Natural killer cell treated with Interleukin-12 subunit alpha and Interleukin-12 subunit beta and Interleukin-15 and Interleukin-18, amount 100 ng/mL, for 72 hours (primary cell): ENCODE measurements at places on chromosomes 13 and 19. TPM values are rescaled to one million over a fixed set of nuclear protein-coding genes. Genes with fewer than 3 reads are reported as not detected.

DNA sequence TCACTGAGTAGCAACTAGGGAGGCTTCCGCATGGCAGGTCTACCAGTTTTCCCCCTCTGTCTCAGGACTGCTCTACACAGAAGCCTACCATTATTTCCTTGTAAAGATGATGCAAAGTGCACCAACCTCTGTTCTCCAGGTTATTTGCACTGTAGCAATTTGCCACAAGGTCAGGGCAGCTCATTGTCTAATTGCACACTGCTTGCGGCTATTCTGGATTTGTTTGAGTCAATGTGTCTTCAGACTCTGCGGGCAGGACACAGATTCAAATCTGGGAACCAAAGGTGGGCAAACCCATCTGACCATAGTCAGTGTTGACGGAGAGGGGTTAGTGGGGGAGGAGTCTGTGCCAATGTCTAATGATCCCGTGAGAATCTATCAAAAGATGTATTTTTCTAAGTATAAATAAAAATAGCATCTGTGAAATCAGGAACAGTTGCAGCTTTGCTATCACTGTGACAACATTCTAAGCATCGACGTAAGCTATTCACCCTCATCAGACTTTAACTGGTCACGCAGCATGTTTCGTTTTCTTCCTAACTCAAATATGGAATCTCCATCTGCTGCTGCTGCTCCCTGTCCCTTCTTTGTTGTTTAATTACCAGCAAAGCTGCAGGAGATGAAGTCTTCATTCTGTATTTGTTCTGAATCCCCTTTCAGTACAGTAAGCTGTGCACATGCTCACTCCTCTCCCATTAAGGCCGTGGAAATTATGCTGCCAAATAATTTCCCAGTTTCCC is 26.4 kb downstream of the CYSLTR2 start:
- DNase-seq = no peak

- DNase-seq = no peak
Observed at GRCh38 chr13:71360041-71360440, 507.0 kb downstream of the DACH1 start.

Gene PRR36
- total RNA-seq = not detected

GRCh38 chr19:57675881-57676280 is 5.9 kb upstream of the ZNF551 start:
- DNase-seq = no peak

Gene IL27RA
- 34.9 TPM for total RNA-seq

DNA sequence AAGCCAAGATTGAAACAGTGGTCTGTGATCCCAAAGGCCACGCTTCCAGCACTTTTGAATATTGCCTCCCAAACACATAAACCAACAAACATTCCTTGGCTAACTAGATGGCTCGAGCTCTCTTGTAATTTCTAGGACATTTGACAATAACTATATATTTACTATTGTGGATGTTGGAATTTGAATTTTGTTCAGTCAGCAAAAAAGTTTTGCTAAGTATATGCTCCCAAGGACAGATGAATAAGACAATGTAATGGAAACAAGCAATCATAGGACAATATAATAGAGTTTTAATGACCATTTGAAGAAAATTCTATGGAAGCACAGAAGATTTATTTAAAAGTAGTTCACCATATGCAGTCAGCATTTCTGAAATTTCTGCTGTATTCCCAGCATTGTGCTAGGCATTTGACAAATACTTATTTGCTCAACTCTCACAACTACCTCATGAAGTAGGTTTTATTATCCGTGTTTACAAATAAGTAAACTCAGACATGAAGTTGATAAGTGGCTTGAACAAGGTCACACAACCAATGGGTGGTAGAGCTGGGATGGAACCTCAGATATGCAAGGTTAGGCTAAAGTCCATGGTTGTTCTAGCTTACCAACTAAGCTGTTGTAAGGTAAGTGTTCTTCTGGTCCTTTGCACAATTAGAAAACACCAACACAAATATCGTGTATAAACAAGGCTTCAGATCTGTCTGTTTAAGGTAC is 205.1 kb downstream of the NUFIP1 start:
- no peak for DNase-seq

- no peak for DNase-seq
Observed at GRCh38 chr19:18298601-18299000, 17.2 kb upstream of the JUND start.

GRCh38 chr13:28654276-28654675 is 4.7 kb upstream of the POMP start:
- DNase-seq = no peak

- no peak for DNase-seq
Observed at GRCh38 chr19:52923778-52924593, 758 bp upstream of the ZNF888 start.

GRCh38 chr13:71879129-71879535 is 12.1 kb upstream of the DACH1 start:
- DNase-seq = no peak

DNA sequence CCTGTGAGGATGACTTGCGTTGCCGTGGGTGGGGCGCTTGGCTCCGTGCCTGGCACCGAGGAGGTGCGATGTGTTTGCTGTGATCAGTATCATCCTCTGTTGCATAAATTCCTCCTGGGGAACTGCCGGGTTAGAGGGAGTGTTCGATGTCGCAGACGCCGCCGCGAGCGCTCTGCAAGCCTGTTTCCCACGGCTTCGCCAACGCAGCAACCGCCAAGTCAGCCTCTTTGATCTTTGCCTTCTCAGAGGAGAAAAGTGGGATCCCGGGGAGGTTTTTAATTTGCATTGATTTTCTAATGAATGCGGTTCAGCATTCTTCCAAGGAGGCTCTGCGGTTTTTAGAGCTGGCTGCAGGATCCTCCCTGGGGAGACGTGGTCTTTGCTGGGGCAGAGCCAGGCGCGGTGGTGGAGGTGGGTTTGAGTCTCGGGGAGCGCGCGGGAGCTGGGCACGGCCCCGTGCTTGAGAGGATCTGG is 7.6 kb downstream of the GPR32 start:
- DNase-seq = no peak

GRCh38 chr19:13556552-13556951 is 50.3 kb upstream of the CACNA1A start:
- no peak for DNase-seq

GRCh38 chr13:41455725-41456419 is 1.5 kb upstream of the RGCC start:
- no peak for DNase-seq

- DNase-seq = peak; percentile 65
Observed at GRCh38 chr19:49335071-49335783, at the start of gene CD37. TSS of gene CD37 (plus strand) at chr19:49335406. CDS start at chr19:49335541, 135 bp downstream.

- no peak for DNase-seq
Observed at GRCh38 chr13:60765700-60766411, 368.8 kb downstream of the TDRD3 start.

Gene ACER1
- not detected for total RNA-seq

GRCh38 chr13:112241288-112241687 is 134.9 kb upstream of the SPACA7 start:
- no peak for DNase-seq

DNA sequence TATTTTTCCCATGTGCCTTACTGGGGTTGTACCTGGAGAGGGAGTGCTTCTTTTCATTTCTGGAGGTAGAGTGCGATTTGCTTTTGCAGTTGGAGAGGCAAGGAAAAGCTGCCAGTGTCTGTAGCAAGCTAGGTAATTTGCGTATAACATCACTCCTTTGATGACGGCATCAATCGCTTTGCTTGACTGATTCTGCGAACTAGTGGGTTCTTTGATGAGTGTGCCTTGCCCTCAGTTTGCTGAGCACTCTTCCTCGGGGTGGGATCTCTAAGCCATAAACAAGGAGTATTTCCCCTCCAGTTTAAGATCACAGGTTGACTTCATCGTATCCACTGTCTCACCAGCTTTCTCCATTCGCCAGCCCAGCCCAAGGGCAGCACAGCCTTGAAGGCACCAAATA is 344.5 kb downstream of the KCNRG start:
- no peak for DNase-seq

DNA sequence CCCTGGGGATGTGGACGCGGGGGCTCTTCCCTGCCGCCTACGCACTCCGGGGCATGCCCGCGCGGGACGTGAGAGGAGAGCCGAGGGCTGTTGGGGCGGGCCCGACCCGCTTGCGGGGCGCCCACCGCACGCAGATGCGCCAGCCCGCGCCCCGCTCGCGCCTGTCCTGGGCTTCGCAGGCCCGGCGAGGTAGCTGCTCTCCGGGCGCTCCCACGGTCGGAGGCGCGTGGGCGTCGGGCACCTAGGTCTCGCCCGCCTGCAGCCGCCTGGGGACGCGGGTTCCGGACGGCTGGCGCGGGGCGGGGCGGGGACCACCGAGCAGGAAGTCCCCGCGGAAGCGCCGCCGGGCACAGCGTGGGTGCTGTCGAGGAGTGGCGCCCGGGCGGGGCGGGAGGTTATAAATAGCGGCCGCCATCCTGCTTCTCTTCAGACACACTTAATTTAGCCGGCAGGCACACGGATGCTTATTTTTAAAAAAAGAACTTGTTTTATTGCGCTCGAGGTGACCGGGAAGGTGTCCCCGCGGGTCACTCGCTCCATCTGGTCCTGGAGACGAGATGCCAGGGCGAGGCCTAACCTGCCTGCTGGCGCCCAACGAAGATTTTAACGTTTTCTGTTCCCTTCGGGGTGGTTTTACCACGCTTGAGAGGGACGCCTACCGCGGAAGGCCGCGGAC is 561 bp upstream of the GJA3 start:
- DNase-seq = peak; percentile 70

- DNase-seq = no peak
Observed at GRCh38 chr13:97109256-97109655, 112.9 kb upstream of the MBNL2 start.

Gene MUC16
- 0.03 TPM for total RNA-seq

Gene MRPL54
- 58.5 TPM for total RNA-seq

DNA sequence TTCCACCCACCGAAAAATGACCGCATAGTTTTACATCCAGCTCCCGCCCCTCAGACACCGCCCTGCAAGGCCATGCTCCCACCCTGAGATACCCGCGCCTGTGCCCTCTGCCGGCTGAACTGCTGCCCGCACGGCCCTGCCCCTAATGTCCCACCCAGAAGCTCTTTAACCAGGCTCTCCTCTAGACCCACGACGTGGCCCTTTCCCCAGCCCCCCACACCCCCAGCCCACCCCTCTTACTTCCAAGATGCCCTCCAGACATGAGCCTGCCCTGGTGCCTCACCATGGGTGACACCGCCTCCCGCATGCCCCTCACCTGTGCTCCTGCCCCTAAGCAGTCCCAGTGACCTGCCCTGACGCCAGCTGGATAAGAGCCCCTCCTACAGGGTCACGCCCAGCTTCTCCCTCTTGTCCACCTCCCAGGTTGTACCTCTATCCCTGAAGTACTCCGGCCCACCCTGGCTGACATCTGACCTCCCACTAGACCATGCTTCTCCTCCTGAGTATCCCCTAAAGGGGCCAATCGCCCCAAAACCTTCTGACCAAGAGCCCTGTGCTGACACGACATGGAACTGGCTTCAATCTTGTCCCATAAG is 51.2 kb downstream of the COLGALT1 start:
- no peak for DNase-seq

GRCh38 chr19:32627714-32628270 is 46.8 kb downstream of the PDCD5 start:
- no peak for DNase-seq

GRCh38 chr13:42524487-42525034 is 49.4 kb upstream of the TNFSF11 start:
- no peak for DNase-seq

Gene ZNF808
- 34.6 TPM for total RNA-seq

DNA sequence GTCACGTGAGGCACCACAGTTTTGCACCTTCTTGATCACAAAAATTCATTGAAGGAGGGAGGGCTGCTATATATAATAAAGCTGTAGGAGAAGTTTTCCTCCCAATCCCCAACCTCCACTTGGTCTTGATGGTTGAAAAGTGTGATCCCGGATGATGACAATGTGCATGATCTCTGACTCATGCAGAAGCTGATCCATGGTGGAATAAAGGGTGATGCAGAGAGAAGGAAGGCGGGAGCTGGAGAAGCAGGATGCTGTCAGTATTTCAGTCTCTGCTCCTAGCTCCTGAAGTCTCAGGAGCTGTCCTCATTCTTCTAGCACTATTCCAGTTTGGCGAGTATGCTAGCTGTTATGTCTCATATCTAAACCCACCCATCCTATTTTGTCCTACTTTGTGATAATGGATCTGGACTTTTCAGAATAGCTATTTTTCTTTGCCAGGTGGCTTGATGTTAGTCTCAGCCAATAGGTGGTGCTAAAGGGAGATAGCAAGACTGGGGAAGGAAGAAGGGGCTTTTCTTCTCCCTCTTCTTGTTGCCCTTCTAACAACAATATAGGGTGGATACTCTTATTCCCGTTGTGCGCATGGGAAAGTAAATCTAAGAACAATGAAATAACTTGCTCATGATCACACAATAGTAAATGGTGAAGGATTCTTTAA is 65.6 kb upstream of the HTR2A start:
- DNase-seq = no peak

GRCh38 chr13:59447031-59447430 is 716.7 kb downstream of the DIAPH3 start:
- no peak for DNase-seq

- no peak for DNase-seq
Observed at GRCh38 chr13:50829896-50830295, 13.6 kb downstream of the DLEU7 start.

DNA sequence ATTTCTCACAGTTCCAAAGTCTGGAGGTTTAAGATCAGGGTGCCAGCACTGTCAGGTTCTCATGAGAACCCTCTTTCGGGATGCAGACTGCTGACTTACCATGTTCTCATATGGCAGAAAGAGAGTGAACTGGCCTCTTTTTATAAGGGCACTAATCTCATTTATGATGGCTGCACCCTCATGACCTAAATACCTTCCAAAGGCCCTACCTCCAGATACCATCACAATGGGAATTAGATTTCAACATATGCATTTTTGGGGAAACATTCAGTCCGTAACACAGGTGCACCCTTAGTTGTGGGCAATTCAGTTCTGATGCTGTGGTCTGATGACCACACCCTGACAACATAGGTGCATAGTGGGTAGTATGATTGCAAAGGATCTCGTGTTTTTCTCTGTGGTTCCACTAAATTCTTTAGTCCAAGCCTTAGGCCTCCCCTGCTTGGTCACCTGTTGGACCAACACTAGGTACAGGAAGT is 33.3 kb downstream of the GARRE1 start:
- no peak for DNase-seq

Gene CBY2
- not detected for total RNA-seq

Gene PBX4
- 80.1 TPM for total RNA-seq

- DNase-seq = no peak
Observed at GRCh38 chr19:13023656-13024055, 28.4 kb downstream of the NFIX start.

GRCh38 chr13:78802912-78803311 is 144.0 kb upstream of the OBI1 start:
- DNase-seq = no peak

- no peak for DNase-seq
Observed at GRCh38 chr13:37791699-37792098, 77.9 kb downstream of the TRPC4 start.

Gene LRG1
- not detected for total RNA-seq
